ENCODE measurements at places on chromosomes 1 and 21. TPM values are rescaled to one million over a fixed set of nuclear protein-coding genes. Genes with fewer than 3 reads are reported as not detected.

- no peak for DNase-seq
These were observed 64.2 kb downstream of the SELENOF start for GRCh38 chr1:86849756-86850155.

DNA sequence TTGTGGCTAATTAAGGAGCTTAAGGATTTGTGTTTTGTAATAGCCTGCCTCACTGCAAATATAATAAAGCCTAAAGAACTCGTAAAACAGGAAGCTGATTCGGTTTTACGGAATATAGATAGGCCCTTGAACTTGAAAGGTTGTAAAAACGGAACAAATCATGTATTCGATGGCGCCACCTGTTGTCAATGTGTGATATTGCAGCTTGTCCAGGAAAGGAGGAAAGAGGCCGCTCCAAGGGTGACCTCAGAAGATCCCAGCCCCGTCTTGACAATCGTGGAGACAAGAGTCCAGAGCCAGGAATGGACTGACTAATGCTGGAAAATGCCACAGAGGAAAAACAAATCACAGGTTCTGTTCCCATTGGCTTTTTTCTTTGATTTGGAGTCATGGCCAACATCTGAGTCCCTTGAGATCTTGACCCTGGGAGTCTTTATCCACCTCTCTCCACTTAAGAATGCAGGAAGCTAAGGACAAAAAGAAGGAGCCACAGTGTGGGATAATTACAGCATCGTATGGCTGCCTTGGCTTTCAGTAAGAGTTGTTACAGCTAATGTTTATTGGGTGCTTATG, 7.0 kb upstream of the IGSF21 start:
- peak; percentile 92 for DNase-seq

DNA sequence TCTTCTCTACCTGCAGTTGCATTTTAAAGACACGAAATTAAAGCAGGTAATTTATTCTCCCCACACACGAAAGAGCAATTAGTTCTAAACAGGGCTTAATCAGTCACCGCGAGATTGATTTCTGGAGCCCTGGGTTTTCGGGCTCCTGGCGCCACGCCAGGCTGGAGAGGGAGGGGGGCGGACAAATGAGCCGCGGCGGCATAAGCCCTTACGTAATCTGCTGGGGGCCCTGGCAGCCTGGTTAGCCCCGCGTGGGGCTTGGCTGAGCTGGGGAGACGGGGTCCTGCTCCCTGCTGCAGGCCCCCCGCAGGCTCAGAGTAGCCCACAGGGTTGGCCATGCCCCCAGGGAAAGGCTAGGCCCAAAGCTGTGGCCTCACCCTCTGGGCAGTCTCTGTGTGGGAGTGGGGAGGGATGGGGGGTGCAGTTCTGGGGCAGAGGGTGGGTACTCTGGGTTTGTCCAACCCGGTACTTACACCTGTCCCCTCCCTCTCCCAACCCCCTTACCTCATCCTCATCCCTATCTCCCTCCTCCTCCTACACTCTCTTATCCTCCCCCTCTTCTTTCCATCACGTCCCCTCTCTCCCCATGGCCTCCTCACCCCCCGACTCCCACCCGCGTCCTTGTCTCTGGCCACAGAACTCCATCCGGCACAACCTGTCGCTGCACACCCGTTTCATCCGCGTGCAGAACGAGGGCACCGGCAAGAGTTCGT, 19.9 kb downstream of the FOXO6 start:
- DNase-seq: no peak

- no peak for DNase-seq
These were observed at the start of gene IL19 for GRCh38 chr1:206770531-206771337. TSS of gene IL19 (plus strand) at chr1:206770773. CDS start at chr1:206836663, 65,890 bp downstream.

DNA sequence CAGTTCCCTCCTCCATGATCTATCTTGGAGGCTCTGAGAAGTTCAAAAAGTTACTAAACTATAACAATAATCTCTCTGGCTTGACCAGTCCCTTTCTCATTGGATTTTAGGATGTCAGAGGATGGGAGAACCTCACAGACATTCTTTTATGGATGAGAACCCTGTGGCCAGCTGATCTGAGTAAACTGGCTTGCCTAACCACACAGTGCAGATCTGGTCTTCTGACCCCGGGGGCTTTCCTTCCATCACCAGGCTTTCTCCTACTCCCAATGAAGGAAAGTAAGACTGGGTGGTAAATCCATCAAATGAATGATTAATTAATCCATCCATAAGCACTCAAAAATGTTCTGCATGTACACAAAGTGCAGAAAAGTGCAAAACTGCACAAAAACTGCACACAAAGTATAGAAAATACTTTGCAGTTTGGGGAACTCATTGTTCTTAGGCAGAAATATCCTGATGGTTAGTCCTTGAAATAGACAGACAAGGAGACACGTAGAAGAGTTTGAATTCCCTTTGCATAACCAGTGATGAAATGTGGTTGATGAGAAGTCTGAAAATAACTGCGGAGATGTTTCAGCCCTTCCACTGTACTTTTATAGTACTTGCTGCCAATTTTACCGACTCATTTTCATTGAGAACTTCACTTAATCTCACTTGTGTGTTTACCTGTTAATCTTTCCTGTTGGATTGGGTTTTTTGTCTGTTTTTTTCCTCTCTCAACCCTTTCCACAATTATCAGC, 2.5 kb upstream of the F3 start:
- DNase-seq: no peak

- no peak for DNase-seq
These were observed 40.4 kb downstream of the FRRS1 start for GRCh38 chr1:99725996-99726395.

GRCh38 chr1:236575523-236575922, 28.8 kb downstream of the HEATR1 start:
- no peak for DNase-seq

DNA sequence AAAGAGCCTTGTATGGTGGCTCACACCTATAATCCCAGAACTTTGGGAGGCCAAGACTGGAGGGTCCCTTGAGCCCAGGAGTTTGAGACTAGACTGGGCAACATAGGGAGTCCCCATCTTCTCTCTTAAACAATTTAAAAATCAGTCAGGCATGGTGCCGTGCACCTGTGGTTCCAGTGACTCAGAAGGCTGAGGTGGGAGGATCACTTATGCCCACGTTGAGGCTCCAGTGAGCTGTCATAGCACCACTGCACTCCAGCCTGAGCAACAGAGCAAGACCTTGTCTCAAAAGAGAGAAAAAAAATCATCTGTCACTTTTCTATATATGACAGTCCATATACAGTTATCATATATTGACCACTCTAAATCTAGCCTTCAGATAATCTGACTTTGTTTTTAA, 658.3 kb downstream of the LTN1 start:
- no peak for DNase-seq

GRCh38 chr1:19808351-19808750, 6.7 kb downstream of the RNF186 start:
- DNase-seq: no peak

Gene SERTAD4
- total RNA-seq: 12.2 TPM

Gene NPPA
- total RNA-seq: not detected

Gene TMEM54
- 122 TPM for total RNA-seq

Gene CYP4Z1
- 1.1 TPM for total RNA-seq

Gene ZSWIM5
- total RNA-seq: 2.2 TPM

Gene PCSK9
- total RNA-seq: 0.38 TPM

Gene ARHGEF16
- total RNA-seq: 11.5 TPM

Gene ANKRD34A
- total RNA-seq: 0.62 TPM
